Smooth muscle cell of trachea (primary cell): ENCODE measurements at places on chromosomes 2 and 18. TPM values are rescaled to one million over a fixed set of nuclear protein-coding genes. Genes with fewer than 3 reads are reported as not detected.

Gene BOK
- total RNA-seq = 17.2 and 31.4 TPM in 2 replicates

Gene NTSR2
- total RNA-seq = not detected in 2 replicates

Gene SLC14A1
- total RNA-seq = 62.7 and 81.0 TPM in 2 replicates

Gene ELOA2
- not detected in 2 replicates for total RNA-seq

Gene KCNG2
- 0.73 and 3.3 TPM in 2 replicates for total RNA-seq

Gene GLI2
- 3.2 and 13.1 TPM in 2 replicates for total RNA-seq

Gene MYCN
- not detected in 2 replicates for total RNA-seq

Gene ATAD2B
- 7.9 and 18.8 TPM in 2 replicates for total RNA-seq

Gene NEURL3
- total RNA-seq = 0.17 TPM in 1 of 2 replicates, not detected in the other

Gene KCNS3
- 1.0 and 1.3 TPM in 2 replicates for total RNA-seq

Gene REEP1
- 0.15 TPM in 1 of 2 replicates, not detected in the other for total RNA-seq

Gene FHOD3
- 18.8 and 22.3 TPM in 2 replicates for total RNA-seq

Gene CCDC93
- 27.1 and 31.4 TPM in 2 replicates for total RNA-seq

Gene DSC2
- total RNA-seq = under 0.01 TPM in 1 of 2 replicates, not detected in the other

Gene ADCYAP1
- not detected in 2 replicates for total RNA-seq

Gene KIF5C
- 0.50 and 0.58 TPM in 2 replicates for total RNA-seq

Gene HOXD12
- not detected in 2 replicates for total RNA-seq

Gene SIX3
- not detected in 2 replicates for total RNA-seq

Gene POTEJ
- not detected in 2 replicates for total RNA-seq

Gene SS18
- 86.8 and 103 TPM in 2 replicates for total RNA-seq

Gene ADD2
- 0.29 TPM in 1 of 2 replicates, not detected in the other for total RNA-seq

Gene UGT1A8
- not detected in 2 replicates for total RNA-seq

Gene CGREF1
- 3.6 and 6.1 TPM in 2 replicates for total RNA-seq

Gene KIF1A
- not detected in 2 replicates for total RNA-seq

Gene VWC2L
- not detected in 2 replicates for total RNA-seq

Gene SCN3A
- total RNA-seq = 0.50 and 1.3 TPM in 2 replicates
